ENCODE measurements at places on chromosomes 1 and 21.

DNA sequence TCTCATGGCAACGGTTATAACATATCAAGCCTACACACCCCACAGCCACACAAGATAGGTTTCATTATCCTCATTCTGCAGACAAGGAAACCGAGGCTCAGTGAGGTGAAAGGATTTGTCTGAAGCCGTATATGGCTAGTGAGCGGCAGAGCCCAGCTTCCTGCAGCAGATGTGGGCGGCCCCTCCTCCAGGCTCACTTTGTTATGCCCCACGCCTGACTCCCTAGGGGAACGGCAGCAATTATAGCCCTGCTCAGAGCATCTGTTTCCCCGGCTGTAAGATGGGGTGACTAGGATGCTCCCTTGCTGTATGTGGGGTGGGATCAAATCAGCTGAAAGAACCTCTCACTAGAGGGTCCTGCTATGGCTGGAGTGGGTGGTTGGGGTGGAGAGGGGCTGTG lies 22.1 kb downstream of the GRHL3 start:
- no peak for DNase-seq

GRCh38 chr1:26138974-26139558 lies 19.8 kb upstream of the FAM110D start:
- peak; percentile 4 for DNase-seq

DNA sequence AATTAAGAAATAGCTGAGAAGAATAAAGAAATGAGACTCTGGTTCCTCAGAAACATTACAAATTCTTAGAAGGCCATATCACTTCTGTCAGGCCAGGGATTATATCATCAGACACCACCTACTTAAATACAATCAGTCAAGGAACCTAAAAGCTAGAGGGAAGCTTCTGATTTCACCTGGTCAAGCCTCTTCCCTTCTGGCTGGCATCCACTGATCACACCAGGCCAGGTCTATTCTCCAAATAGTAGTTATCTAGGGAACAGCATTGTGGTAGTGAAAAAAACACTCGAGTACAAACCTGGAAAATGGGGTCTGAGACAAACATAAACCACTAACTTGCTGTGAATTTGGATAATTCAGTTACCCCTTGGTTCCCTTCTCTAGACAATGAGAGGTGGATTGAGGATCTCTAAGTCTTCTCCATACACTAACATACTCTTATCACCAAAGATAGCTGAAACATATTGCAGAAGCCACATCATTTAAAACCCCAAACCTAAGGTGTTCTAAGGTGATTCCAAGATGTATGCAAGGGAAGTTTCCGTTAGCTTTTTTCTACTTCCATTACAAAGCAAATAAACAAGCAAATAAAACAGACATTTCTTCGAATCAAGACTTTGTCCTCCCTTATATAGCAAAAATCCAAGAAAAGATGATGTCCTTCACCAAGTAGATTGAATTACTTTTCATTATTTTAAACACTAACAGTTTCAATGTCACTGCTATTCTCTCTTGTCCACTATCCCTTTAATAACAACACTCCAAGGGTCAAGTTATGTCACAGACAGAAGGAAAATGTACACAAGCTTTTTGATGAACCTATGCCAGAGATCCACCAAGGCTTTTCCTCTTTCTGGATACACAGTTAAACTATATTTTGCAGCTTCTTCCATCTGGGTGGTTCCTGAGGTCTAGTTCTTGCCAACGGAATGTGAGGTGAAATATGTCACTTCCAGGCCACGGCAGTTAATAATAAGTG lies 212.9 kb downstream of the KCNH1 start:
- DNase-seq, result no peak

- DNase-seq, result no peak
Observed at GRCh38 chr1:119587341-119587740, 60.7 kb downstream of the ZNF697 start.

- DNase-seq, result no peak
Observed at GRCh38 chr1:248631354-248632008, 3.4 kb downstream of the OR2T11 start.

DNA sequence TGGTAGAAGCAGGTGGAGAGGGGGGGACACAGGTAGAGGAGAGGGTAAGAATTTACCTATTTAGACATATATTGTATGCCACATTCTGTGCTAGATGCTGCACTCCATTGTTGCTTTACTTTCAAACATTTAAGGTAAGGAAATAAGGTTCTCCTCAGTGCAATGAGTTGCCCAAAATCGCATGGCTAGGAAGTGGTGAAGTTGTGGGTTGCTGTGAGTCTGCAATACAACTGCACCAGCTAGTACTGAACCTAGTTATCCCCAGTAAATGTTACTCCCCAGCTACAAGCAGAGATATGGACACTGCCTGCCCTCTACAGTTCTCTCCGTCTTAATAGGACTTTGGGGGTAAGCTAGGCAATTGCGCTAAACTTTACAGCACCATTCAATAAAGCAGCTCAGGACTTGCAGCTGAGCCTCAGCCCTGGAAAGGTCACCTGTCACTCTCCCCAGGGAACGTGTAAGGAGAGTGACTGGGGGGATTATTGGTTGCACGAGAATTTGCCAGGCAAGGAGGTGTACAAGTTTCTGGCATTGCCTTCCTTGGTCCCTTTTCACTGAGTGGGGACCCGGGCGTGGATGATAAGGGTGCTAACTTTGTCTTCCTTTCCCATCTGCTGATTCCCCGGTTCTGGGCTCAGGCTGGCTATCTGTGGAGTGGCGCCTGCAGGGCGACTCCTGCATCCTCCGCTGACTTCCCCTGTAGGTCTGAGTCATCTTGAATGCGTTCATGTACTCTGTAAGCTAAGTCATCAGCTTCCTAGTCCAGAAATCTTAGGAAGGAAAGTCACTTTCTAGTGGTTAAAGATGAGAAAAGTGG lies 71.3 kb upstream of the CNTN2 start:
- DNase-seq, result no peak

Data from activated T-cell treated with anti-CD3 and anti-CD28 coated beads, Interleukin-2, amount 50 U/mL, for 48 hours (primary cell).